Calu3 (cell line): ENCODE measurements at places on chromosomes 11 and 22. TPM values are rescaled to one million over a fixed set of nuclear protein-coding genes. Genes with fewer than 3 reads are reported as not detected.

Gene DGKZ
- total RNA-seq = 38.0 and 40.2 TPM in 2 replicates

GRCh38 chr11:15969281-15969680 lies 387.1 kb downstream of the SOX6 start:
- no peaks in the 10 kb centered on the region for H3K27me3 ChIP-seq
- H3K4me1 ChIP-seq = peaks cover 72% of the 10 kb centered on the region
- H3K27ac ChIP-seq = peak overlapping the region; percentile 93
- H3K4me3 ChIP-seq = peak overlapping the region; percentile 58
- DNase-seq = peak; percentile 56

Gene CFAP300
- total RNA-seq = 2.9 and 4.6 TPM in 2 replicates

GRCh38 chr11:9060700-9061111 lies 30.7 kb downstream of the SCUBE2 start:
- peak; percentile 5 for DNase-seq
- H3K27ac ChIP-seq = no peak overlapping the region
- no peak overlapping the region for H3K4me3 ChIP-seq
- peaks cover 29% of the 10 kb centered on the region for H3K27me3 ChIP-seq
- no peaks in the 10 kb centered on the region for H3K4me1 ChIP-seq

Gene SPTBN2
- 41.3 and 46.3 TPM in 2 replicates for total RNA-seq

GRCh38 chr11:71446942-71447688 lies 1.1 kb downstream of the DHCR7 start:
- H3K36me3 ChIP-seq = peaks cover 60% of the 10 kb centered on the region
- peak overlapping the region; percentile 83 for H3K27ac ChIP-seq
- H3K4me3 ChIP-seq = peak overlapping the region; percentile 91
- no peaks in the 10 kb centered on the region for H3K27me3 ChIP-seq
- peaks cover 34% of the 10 kb centered on the region for H3K4me1 ChIP-seq

- H3K4me1 ChIP-seq = no peaks in the 10 kb centered on the region
- H3K27me3 ChIP-seq = no peaks in the 10 kb centered on the region
- no peak for DNase-seq
- peaks cover 12% of the 10 kb centered on the region for H3K36me3 ChIP-seq
- no peak overlapping the region for H3K4me3 ChIP-seq
- H3K27ac ChIP-seq = no peak overlapping the region
Observed at GRCh38 chr11:47235163-47235562, 13.5 kb downstream of the ACP2 start.

DNA sequence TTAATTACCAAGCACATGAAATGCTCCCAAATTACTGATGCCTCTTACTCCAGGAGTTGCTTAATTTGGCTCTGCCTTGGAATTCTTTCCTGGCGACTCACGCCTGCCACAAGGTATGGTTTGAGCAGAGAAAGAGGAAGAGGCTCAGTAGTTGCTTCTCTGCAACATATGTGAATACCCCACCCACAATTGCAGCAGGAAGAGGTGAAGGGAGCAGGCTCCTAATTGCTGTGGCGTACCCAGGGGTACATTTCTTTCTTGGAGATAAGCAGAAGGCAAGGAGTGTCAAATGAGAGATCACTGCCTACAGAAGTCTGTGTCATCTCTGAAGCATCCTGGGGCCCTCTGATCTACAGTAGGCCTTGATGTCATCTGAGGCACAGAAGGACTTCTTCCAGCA lies 10.6 kb upstream of the NNMT start:
- DNase-seq = no peak
- no peaks in the 10 kb centered on the region for H3K36me3 ChIP-seq
- no peak overlapping the region for H3K4me3 ChIP-seq
- H3K4me1 ChIP-seq = peaks cover 68% of the 10 kb centered on the region

Gene BBOX1
- total RNA-seq = not detected in 2 replicates

Gene OR2AG1
- total RNA-seq = not detected in 2 replicates

GRCh38 chr11:31871310-31872075 lies 60.4 kb upstream of the PAX6 start:
- DNase-seq = no peak
- no peaks in the 10 kb centered on the region for H3K36me3 ChIP-seq
- no peak overlapping the region for H3K27ac ChIP-seq
- H3K4me3 ChIP-seq = no peak overlapping the region

- no peak overlapping the region for H3K27ac ChIP-seq
- no peak for DNase-seq
- no peak overlapping the region for H3K4me3 ChIP-seq
- H3K36me3 ChIP-seq = peaks cover 52% of the 10 kb centered on the region
- peaks cover 39% of the 10 kb centered on the region for H3K4me1 ChIP-seq
Observed at GRCh38 chr11:68543594-68543993, 83.0 kb downstream of the PPP6R3 start.

DNA sequence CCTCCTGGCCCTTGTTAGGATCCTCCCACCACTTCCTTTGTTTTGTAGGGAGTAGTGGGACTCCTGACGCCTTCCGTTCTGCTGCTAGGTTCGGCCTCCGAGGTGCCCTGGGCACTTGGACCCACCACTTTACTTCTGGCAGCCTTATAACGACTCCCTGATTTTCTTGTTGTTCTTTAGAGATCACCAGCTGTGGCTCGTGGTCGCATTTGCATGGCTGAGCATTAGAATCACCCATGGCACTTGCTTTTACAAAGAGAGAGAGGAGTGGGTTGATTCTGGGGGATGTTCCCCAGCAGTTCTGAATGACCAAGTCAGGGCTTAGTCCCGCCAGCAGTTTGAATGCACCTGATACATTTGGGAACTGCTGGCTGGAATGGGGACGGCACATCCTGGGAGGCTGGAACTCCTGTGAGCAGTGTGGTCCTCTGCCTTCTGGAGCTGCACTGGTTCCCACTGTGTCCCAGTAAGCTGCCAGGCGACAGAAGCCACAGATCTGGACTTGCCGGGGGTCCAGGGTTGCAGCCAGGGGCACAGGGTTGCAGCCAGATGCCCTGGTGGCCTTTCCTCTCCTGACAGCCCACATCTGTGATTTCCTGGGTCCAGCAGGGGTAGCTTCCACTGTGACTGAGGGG lies 4.1 kb downstream of the TUB start:
- no peak for DNase-seq
- no peaks in the 10 kb centered on the region for H3K4me1 ChIP-seq
- no peak overlapping the region for H3K4me3 ChIP-seq
- H3K27ac ChIP-seq = no peak overlapping the region
- H3K36me3 ChIP-seq = peaks cover 9% of the 10 kb centered on the region
- peaks cover 80% of the 10 kb centered on the region for H3K27me3 ChIP-seq

DNA sequence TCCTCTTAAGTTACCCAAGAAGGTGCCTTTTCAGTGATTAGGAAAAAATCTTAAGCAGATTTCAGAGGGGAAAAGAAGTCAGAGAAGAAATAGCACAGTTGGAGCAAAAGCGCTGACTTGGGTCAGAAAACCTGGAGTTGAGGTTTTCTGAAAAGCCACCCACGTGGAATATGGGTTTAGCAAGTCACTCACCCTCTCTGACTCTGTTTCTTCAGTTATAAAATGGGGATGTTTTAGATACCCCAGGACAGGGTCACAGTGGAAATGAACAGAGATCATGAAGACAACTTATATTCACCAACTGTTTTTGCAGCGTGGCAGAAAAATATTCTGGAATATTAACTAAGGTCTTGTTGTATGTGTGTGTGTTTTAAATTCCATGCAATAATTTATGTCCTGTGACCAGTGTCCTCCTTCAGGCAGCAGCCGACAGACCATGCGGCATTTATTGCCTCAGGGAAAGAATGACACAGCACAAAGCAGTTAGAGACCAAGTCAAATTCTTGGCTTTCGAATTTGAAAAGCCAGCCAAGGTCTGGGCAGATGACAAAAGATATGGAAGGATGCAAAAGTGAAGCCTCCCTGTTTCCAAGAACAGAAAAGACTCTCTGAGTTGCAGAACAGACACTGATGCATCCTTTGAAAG lies 119.9 kb downstream of the MIAT start:
- H3K27me3 ChIP-seq = peaks cover 31% of the 10 kb centered on the region
- DNase-seq = no peak
- no peaks in the 10 kb centered on the region for H3K4me1 ChIP-seq
- no peak overlapping the region for H3K4me3 ChIP-seq
- H3K36me3 ChIP-seq = no peaks in the 10 kb centered on the region

Gene MAJIN
- 0.56 TPM in 1 of 2 replicates, not detected in the other for total RNA-seq

DNA sequence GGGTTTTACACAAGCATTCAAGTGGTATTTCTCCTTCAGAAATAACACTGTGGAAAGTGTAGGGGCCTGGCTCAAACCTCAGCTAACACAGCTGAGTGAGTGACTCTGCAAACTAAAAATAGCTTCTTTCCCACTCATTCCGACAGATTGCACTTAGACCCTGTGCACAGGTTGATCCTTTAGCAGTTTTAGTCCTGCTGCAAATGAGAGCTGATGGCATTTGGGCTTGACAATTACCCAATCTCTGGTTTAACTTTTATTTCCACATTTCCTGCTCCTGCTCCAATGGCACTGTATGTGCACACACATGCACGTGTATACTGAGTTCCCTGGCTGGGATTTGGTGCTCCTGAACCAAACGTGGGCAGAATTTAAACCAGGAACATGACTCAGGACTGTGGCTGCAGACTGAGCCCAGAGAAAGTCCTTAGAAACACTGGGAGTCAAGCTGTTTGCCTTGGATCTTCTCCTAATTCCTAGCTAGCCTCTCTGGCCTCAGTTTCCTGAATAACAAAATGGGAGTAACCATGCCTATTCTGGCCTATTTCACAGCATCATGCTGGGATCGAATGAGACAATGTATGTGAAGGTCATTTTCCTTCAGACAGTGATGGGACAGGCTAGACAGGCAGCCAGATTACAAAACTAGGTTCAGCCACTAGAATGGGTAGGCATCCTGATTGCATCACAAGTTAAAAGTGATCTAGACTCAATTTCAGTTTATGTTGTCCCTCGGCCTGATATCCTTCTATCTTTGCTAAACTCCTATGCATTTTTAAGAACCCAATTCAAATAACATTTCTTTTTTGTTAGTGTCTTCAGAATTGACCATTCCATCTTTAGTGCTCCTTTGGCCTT lies 58.2 kb downstream of the SERGEF start:
- no peak overlapping the region for H3K4me3 ChIP-seq
- no peaks in the 10 kb centered on the region for H3K4me1 ChIP-seq
- no peak overlapping the region for H3K27ac ChIP-seq

Gene MS4A10
- not detected in 2 replicates for total RNA-seq

DNA sequence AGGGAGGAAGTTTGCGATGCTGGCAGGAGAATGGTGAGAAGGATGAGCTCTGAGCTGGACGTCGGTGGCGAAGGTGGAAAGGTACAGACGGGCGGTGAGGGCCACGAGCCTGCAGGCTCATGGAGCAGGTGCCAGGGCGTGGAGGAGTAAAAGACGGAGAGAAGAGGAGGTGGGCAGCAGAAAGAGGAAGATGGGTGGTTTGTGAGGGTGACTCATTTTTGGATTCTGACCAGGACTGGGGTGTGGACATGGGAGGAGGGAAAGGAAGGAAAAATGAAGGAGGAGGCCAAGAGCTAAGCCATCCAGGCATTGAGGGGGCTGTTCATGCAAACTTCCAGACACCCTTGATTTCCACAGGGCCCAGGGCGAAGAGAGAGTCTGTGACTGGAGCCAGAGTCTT lies 3.5 kb downstream of the ZDHHC24 start:
- H3K27ac ChIP-seq = no peak overlapping the region
- no peak overlapping the region for H3K4me3 ChIP-seq
- DNase-seq = no peak
- peaks cover 28% of the 10 kb centered on the region for H3K36me3 ChIP-seq
- H3K27me3 ChIP-seq = no peaks in the 10 kb centered on the region

DNA sequence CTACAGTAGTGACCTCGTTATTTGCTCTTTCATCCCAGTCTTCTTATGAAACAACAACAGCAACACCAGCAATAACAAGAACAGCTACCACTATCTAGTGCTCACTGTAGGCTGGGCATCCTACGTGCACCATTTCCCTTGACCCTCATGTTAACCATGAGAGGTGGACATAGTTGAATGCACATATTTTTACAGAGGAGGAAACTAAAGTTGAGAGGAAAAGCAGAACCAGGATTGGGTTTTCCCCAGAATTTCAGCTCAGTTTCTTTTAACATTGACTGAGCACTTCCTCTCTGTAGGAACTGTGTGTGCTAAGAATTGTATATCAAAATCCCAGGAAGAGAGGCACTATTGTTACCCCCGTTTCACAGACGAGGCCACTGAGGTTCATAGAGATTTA lies 39.4 kb upstream of the TSPAN18 start:
- peaks cover 52% of the 10 kb centered on the region for H3K27me3 ChIP-seq
- no peaks in the 10 kb centered on the region for H3K36me3 ChIP-seq
- peaks cover 4% of the 10 kb centered on the region for H3K4me1 ChIP-seq
- no peak for DNase-seq
- no peak overlapping the region for H3K27ac ChIP-seq

Gene CLCF1
- 7.1 and 7.5 TPM in 2 replicates for total RNA-seq

Gene PGAP2
- 35.2 and 38.0 TPM in 2 replicates for total RNA-seq

Gene OSM
- total RNA-seq = not detected in 2 replicates

GRCh38 chr22:23414727-23415489 lies 165.2 kb downstream of the IGLL1 start:
- no peak overlapping the region for H3K27ac ChIP-seq
- H3K27me3 ChIP-seq = peaks cover 52% of the 10 kb centered on the region
- DNase-seq = no peak
- H3K4me3 ChIP-seq = no peak overlapping the region
- no peaks in the 10 kb centered on the region for H3K36me3 ChIP-seq

DNA sequence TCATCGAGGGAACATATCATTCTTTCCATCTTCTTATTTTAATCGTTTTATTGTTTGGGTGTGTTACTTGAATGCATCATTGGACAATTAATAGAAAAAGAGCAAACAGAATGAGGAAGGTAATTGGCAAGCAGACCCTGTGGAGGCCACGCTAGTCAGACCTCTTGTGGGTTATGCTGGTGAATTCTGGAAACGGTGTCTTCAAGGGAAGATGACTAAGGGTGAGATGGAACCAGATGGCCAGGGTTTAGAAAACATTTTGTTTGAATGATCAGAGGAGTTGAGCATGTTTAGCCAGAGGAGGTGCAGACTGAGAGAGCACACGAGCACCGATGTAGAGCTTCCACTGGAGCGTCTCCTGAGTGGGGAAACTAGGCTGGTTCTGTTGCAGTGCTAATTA lies 8.5 kb downstream of the ST14 start:
- H3K4me3 ChIP-seq = no peak overlapping the region
- no peak for DNase-seq
- peak overlapping the region; percentile 28 for H3K27ac ChIP-seq
- H3K27me3 ChIP-seq = no peaks in the 10 kb centered on the region
- peaks cover 18% of the 10 kb centered on the region for H3K36me3 ChIP-seq

Gene SAC3D1
- total RNA-seq = 12.9 and 17.6 TPM in 2 replicates

Gene WT1
- total RNA-seq = 0.24 TPM in 1 of 2 replicates, not detected in the other
